ENCODE measurements at places on chromosomes 2 and 18.

- no peak for DNase-seq
Observed at GRCh38 chr2:20168048-20168726, 56.7 kb downstream of the SDC1 start.

- DNase-seq, result no peak
Observed at GRCh38 chr2:36734304-36734703, 37.8 kb downstream of the VIT start.

- no peak for DNase-seq
Observed at GRCh38 chr2:55590810-55591440, 26.5 kb downstream of the PPP4R3B start.

DNA sequence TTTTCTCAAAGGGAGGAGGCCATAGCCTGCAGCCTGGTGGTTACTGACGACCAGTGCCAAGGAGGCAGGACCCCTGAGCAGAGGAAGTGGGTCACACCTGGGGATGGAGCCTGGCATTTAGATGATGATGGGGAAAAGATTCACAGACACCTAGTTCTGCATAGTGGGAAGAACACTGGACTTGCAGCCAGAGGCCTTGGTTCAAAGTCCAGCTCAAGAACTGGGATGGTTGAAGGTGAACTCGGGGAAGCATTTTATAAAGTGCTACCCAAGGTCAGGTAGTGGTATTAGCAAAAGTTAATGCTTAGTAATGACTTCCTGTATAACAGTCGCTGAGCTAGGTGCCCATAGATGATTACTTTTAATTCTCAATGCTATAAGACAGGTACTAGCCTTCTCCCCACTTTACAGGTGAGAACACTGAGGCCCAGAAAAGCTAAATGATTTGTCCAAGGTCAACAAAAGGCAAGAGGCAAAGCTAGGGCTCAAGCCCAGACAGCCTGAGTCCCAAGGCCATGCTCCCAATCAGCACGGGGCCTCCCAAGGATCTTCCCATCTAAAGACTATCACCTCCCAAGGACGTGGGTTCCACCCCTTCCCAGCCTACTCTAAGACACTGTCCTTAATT, 134.4 kb downstream of the TNS1 start:
- DNase-seq, result no peak

GRCh38 chr2:190382851-190383250, 25.3 kb upstream of the MFSD6 start:
- no peak for DNase-seq

GRCh38 chr18:58348951-58349350, 279.9 kb downstream of the ALPK2 start:
- DNase-seq, result no peak

DNA sequence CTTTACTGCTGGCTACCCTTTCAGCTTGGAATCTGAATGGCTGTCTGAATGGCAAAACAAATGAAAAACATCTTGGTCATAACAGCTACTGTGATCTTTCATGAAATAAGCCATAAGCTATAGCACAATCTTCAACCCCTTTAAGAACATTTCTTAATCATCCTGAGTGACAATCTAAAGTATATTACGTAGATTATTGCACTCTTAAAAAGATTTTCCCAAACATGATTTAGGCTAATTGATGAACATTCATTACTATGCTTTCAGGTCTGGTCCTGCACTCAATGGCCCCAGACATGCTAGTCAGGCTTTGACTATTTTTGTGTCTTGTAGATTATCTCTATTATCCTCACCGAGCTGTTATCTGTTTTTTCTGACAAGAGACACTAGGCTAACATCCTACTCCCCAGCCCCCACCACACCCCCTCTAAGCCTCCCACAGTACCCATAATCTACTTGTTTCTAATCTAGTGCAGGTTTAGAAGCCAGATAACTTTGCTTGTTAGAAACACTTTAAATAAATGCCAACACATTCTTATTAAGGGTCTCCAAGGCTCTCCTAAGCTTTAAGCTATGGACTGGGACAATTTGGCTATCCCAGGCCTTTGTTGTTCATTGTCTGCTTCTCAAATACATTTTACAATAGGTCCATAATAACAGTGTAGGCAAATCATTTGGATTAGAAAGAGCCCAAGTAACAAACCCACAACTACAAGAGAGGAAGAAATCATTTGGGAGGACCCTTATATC, 4.2 kb downstream of the SMAD2 start:
- DNase-seq, result no peak

DNA sequence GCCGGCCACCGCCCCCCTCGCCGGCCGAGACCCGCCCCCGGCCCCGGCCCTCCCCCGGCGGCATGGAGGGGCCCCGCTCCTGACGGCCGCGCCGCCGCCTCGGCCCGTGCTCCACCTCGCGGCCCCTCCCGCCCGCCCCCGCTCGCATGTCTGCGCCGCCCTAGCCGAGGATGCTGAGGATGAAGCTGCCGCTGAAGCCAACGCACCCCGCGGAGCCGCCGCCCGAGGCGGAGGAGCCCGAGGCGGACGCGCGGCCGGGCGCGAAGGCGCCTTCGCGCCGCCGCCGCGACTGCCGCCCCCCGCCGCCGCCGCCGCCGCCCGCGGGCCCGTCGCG, 397 bp downstream of the ZCCHC2 start:
- DNase-seq, result no peak

DNA sequence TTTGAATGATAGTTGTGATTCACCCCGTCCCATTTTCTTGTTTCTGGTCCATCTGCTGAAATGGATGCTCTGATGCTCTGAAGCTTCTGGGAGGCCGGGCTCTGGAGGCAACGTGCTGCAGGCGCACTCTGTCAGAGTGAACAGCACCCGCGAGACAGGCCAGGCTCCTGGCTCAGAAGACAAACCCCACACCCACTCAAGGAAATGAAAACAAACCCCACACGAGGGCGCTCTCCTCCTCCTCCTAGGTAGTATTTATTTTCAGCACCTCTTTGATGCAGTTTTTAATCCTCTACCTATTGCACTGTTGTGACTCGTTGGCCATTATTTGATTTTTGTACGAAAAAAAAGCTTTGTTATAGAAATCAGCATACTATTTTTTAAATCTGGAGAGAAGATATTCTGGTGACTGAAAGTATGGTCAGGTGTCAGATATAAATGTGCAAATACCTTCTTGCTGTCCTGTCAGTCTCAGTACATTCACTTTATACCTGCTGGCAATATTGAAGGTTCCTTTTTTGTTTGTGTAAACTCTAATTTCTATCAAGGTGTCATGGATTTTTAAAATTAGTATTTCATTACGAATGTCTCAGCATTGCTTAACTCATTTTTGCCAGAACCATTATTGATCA, 10.3 kb upstream of the CHST10 start:
- peak; percentile 91 for DNase-seq

DNA sequence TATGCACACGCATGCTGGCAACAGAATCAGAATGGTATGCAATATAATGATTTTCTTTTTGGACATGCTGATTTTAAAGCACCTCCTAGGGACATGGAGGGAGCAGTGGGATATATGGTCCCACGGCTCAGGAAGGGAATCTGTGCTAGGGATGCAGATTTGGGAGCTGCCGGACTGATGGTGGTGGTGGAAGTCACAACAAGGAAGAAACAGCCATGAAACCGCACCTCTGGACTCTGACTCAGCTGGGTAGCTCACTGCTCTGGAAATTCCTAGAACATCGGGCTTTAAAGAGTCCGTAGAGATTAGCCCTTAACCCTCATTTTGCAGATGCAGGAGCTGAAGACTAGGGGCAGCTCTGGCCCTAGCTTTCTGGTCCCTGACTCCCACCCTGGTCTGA, 364.3 kb upstream of the KLHL29 start:
- DNase-seq, result no peak

DNA sequence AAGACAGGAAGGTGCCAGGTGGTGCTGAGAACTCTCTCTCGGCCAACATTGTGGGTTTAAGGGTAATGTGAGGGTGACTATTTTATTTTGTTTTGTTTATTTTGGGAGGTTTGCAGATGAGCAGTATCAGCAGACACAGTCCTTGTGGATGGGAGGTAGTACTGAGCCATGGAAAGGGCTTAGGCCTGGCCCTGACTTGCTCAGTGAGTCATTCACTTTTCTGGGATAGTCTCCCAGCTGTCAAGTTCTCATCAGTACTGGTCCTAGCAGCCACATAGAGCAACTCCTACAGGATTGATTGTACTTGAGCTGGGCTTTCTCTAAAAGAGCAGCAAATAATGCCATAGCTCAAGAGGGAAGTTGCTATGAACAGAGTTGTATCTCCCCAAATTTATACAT, 175.2 kb downstream of the LOXHD1 start:
- DNase-seq, result no peak

DNA sequence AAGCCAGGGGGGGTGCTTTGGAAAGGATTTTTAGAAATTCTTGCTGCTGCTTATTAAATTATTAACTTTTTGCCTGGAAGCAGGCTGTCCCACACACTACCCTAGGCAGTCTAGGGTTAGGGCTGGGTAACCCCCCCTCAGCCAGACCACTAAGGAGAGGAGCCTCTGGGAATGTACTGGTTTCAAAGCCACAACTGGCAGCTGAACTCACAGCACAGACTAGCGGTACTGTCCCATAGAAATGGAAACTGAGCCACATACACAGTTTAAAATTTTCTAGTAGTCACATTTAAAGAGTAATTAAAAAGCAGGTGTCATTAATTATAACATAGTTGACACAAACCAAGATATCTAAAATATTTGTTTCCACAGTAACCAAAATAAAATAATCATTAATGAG, 50.1 kb downstream of the SPRED2 start:
- DNase-seq, result no peak

GRCh38 chr2:74911061-74911460, 47.4 kb upstream of the POLE4 start:
- DNase-seq, result no peak

GRCh38 chr2:152584301-152584700, 133.0 kb downstream of the PRPF40A start:
- no peak for DNase-seq

DNA sequence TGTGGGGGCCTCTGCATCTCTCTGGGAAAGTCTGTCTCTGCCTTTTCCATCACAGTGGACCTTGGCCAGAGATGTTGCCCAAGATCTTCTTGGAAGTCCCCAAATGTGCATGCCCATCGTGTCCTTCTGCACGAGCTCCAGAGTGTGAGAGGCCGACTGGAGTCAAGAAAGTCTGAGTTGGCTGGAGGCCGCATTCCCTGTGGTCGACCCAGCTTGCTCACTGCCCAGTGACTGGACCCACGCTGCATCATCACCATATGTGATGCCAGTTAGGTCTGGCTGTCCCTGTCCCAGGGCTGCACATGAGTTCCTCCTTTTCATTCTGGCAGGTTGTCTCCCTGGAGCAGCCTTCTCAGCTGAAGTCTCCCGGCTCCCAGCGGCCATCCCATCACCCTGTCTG, 93.8 kb downstream of the ARL4C start:
- DNase-seq, result no peak

DNA sequence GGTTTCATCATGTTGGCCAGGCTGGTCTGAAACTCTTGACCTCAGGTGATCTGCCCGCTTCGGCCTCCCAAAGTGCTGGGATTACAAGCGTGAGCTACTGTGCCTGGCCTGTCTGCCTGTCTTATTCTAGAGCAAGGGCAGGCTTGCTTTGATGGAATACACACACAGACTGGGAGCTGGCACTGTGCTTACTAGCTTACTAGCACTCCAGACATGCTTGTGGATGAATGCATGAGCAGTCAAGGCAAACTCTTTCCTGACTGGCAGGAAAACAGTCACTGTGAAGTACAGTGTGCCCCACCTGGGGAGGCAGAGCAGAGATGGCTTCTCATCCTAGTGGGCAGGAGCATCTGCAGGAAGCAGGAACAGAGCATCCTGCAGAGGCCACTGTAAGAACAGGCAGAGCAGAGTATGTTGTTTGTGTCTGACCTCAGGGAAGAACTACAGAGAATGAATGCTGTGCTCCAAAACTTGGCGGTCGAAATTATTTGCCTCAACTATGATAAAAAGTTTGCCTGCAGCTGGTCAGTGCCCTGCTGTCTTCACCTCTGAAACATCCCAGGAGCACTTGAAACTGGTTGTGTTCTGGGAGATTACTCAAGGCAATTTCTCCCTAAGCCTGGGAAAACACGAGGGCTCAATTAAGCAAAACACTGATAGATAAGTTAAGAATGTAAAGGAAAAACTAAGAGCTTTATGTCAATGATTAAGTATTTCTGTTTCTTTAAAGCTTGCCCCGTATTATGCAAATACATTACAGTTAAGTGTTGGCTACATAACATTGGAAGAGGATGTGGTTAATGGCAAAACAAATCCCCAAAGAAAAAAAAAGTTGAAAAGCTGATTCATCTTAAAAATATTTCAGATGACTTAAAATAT, 102.4 kb downstream of the VAPA start:
- peak; percentile 78 for DNase-seq

DNA sequence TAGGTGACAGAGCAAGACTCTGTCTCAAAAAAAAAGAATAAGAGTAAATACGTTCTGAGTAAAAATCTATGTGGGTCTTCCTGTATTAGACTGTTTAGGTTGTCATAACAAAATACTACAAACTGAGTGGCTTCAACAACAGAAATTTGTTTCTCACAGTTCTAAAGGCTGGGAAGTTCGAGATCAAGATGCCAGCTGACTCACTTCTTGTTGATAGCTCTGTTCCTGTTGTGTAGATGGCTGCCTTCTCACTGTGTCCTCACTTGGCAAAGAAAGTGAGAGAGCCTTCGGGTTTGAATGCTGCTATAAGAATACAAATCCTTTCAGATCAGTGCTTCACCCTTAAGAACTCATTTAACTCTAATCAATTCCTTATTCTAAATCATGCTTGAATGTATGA, 430.0 kb upstream of the VWC2L start:
- no peak for DNase-seq

- DNase-seq, result no peak
Observed at GRCh38 chr2:7633566-7634153, 716.4 kb downstream of the RNF144A start.

GRCh38 chr2:210299866-210300373, 15.1 kb downstream of the MYL1 start:
- DNase-seq, result no peak

DNA sequence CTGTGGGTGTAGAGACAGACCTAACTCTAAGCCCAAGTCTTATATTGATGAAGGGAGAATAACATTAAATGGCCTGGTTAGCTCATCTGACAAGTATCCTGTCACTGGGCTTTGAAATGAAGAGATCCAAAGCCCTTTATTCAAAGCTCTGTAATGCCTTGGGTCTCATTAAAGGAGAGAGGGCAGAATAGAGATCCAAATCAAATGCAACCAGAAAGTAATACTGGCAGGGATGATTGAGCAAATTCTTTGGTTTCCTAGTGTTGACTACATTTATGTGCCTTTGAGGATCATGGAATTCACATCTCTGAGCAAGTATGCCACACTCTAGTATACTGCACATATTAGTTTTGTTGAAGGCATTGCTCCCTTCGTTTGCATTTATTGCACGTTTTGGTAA, 147.9 kb upstream of the CAVIN2 start:
- DNase-seq, result no peak

DNA sequence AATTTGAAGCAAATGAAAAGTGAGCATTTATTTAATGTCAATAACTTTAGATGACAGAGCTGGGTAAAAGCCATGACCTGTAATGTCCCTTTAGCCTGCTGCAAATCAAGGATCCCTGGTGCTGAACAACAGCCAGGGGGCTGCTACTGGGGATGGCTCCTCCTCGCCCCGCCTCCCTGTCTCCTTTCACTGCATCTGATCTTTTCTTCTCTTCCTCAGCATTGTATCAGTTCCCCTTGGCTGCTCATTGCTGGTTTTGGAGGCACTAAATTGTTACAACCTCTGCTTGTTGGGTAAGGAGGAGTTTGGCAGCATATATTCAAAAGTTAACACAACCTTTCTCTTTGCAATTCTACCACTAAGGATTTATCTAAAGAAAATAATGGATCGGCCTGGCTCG, 236.3 kb upstream of the ID2 start:
- peak; percentile 8 for DNase-seq
